Stimulated activated CD4-positive, alpha-beta T cell treated with anti-CD3 and anti-CD28 coated beads, Interleukin-15, amount 100 ng/mL, for 1 hour (primary cell): ENCODE measurements at places on chromosomes 1 and 21.

DNA sequence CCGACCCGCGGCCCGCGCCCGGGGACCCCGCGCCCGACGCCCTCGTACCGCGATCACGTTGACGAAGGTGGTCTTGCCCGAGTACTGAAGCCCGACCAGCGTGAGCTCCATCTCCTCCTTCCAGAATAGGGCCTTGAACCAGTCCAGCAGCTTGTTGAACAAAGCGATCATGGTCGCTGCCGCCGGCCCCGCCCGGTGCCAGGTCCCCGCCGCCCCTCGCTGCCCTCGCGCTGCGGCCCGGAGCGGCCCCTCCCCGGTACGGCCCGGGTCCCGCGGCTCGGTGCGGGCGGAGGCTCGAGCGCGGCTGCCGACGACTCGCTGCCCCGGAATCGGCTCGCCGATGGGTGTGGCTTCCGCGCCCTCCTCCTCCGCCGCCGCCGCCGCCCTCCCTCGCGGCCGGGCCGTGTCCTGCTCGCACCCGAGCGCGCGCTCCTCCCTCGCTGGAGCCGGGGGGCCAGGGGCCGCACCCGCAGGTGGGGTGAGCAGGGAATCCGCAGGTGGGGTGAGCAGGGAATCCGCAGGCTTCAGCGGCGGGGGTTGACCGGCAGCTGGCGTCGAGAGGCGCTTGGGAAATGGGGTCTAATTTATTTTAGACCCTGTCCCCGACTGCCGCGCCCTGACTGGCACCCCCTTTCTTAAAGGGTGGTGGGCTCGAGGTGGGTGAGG is at the start of gene ARL8A:
TSS of gene ARL8A (minus strand) at position 336 of the 666 bp plus-strand sequence. CDS start at position 171, 165 bp downstream.
- DNase-seq: peak; percentile 41

DNA sequence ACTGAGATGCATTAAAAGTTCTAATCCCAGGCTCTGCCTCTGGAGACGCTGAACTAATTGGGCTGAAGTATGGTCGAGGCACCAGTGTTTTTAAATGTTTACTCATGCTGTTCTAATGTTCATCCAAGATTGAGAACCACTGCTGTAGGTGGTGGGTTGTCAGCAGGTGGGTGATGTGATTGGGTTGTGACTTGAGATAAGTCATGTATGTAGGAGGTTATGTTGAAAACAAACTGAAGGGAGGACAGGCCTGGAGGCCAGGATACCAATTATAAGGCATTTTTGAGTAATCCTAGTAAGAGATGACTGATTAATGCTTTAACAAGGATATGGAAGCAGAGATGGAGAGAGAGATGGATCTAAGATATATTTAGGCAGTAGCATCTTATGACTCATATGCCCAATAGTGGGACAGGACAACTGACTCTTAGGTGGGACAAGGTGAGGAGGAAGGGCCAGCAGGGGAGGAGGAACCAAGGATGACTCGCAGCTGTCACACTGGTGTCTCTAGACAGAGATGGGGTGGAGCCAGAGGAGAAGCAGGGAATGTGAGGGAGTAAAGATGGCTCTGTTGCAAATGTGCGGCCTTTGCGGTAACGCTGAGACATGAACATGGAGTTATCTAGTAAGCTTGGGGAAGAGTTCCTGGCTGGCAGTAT is 29.3 kb downstream of the RAB4A start:
- no peak for DNase-seq

- no peak for DNase-seq
Measured at GRCh38 chr1:88979054-88979748, 13.2 kb downstream of the KYAT3 start.

- no peak for DNase-seq
Measured at GRCh38 chr1:89171067-89171438, 4.8 kb downstream of the GBP7 start.

- no peak for DNase-seq
Measured at GRCh38 chr1:179206812-179207211, 22.7 kb downstream of the ABL2 start.

DNA sequence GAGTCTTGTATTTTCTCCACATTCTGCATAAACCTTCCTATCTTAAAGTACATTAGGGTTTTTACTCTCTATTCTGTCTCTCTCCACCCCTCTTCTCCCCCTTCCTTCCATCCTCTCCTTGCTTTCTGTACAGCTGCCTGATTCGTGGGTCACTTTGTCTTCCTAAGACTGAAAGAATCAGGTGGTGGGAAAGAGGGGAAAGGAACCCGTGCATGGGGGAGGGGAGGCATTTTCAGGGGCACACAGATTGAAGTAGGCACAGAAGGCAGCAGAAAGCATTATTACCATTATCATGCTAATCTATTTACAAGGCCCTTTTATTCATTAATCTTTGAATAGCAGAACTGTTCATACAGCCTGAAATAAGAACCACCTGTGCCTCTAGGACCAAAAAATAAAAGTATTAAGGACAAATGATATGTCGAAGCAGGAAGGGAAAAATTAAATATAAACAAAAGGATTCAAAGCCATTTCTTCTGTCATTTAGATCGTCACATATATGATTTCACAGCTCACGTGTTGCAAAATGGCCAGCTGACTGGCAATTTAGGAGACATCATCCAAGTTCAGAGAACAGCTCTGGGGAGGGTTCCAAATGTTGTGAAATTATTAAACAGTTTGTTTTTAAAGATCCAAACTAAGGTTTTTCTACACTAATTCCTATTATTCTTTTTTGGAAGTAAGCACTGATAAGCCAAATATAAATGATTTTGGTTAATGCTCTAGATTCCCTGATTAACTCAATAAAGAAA is 154.6 kb downstream of the PBX1 start:
- DNase-seq: no peak
